ENCODE measurements at places on chromosomes 11 and 22. TPM values are rescaled to one million over a fixed set of nuclear protein-coding genes. Genes with fewer than 3 reads are reported as not detected.

DNA sequence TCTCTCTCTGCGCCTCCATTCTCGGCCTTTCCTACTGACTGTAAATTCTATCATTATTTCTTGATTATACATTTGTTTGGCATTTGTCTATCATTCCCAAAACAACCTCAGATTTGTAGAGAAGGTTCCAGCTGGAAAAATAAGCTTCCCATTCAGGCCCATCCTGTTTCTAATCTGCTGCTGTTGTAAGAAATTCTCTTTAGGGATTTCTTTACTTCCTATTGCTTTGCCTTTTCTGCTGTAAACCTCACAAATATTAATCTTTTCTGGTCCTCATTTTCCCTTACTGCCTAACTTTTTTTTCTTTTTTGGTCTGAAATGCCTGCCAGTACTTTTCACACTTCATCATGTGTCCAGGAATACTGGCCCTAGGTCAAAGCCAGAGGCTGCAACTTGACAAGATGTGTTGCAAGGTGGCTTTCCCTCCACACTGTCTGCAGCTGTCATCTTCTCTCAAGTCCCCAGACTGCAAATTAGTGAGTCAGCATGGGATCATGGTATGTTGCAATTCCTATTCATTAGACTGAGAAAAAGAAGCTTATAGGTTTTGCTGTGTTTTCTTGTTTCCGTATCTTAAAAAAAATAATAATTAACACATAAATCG is 858.7 kb upstream of the CHORDC1 start:
- no peaks in the 10 kb centered on the region for H3K4me1 ChIP-seq
- H3K27ac ChIP-seq, result no peak overlapping the region
- H3K36me3 ChIP-seq, result no peaks in the 10 kb centered on the region

DNA sequence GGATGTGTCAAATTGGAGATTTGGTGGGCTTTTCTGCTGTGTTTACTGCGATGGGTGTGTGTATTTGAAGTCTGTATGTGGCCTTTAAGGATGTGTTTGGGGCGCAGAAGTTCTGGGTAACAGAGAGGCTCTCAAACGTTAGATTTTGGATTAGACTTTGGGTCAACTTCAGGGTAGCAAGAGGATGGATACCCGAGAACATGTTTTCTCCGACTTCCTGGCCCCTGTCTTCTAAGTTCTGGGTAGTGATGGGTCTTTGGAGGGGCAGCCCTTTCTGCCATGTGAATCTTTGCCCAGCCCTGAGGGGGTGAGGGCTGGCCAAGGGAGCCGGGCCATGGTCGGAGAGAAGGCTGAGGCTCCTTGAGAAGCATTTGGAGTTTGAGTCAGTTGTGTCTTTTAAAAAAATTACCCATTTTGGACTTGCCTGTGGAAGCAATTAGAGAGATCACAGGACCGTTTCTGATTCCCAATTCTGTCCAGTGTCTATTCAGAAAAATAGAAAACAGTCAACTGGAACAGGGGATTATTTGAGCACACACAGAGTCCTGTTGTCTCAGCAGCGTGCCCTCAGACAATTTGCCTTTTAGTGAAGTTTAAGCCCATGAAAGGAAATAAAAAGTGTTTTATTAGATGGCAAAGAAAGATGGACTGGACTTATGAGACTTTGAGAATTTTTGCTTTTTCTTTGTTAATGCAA is 114.4 kb downstream of the PTPRJ start:
- H3K4me3 ChIP-seq, result no peak overlapping the region
- no peaks in the 10 kb centered on the region for H3K27me3 ChIP-seq
- H3K36me3 ChIP-seq, result no peaks in the 10 kb centered on the region
- H3K27ac ChIP-seq, result no peak overlapping the region

DNA sequence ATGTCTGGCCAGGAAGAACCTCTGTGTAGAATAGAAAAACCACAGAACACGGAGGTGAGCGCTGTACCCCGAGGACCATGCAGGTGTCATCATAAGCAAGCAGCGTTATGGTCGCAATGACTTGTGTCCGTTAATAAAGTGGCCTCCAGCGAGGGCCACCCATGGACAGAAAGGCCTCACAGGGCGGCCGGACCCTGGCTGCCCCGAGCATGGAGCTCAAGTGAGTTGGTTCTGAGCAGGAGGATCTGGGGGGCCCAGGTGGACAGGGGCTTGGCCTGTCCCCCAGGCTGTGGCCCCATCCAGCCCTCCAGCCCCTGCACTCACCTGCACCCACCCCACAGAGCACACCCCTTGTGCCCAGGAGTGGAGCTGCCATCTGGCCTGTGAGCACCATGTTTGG is 133.8 kb downstream of the BRD1 start:
- H3K27me3 ChIP-seq, result no peaks in the 10 kb centered on the region
- no peak for DNase-seq
- no peak overlapping the region for H3K27ac ChIP-seq
- no peaks in the 10 kb centered on the region for H3K36me3 ChIP-seq
- H3K4me3 ChIP-seq, result no peak overlapping the region
- H3K4me1 ChIP-seq, result no peaks in the 10 kb centered on the region

The SLC17A6 gene
- total RNA-seq, result not detected

The PAFAH1B2 gene
- 67.6 TPM for total RNA-seq

GRCh38 chr11:67517784-67518552 is 5.3 kb downstream of the CABP2 start:
- no peaks in the 10 kb centered on the region for H3K4me1 ChIP-seq
- no peak overlapping the region for H3K27ac ChIP-seq
- H3K27me3 ChIP-seq, result peaks cover 12% of the 10 kb centered on the region
- no peaks in the 10 kb centered on the region for H3K36me3 ChIP-seq
- DNase-seq, result no peak
- no peak overlapping the region for H3K4me3 ChIP-seq

The MAPK8IP2 gene
- 0.16 TPM for total RNA-seq

- no peaks in the 10 kb centered on the region for H3K4me1 ChIP-seq
- H3K27me3 ChIP-seq, result no peaks in the 10 kb centered on the region
- H3K4me3 ChIP-seq, result no peak overlapping the region
- no peaks in the 10 kb centered on the region for H3K36me3 ChIP-seq
- DNase-seq, result no peak
These were observed 53.3 kb upstream of the GLYAT start for GRCh38 chr11:58784995-58785394.
